HepG2 (cell line): ENCODE measurements at places on chromosomes 6 and 20. TPM values are rescaled to one million over a fixed set of nuclear protein-coding genes. Genes with fewer than 3 reads are reported as not detected.

The SMOC2 gene
- not detected in 2 replicates for total RNA-seq

The CEP162 gene
- total RNA-seq, result 7.9 and 10.0 TPM in 2 replicates

The RIMS4 gene
- 0.07 and 0.18 TPM in 2 replicates for total RNA-seq

DNA sequence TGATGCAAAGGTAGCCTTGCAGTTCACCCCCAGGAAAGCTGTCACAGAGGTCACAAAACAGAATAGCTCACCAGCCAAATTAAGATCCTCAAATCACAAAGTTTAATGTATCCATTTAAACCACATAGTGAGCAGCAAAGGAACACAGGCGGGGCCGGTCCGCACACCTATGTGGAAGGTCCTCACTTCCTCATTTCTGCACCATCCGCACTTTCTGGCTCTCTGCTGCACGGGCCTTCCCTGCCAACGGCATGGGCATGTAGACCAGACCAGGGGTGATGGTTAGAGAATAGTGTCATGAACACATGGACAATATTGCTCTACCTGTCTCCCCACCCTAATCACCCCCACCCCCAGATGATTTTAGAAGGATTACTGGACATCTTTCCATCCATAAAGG is 12.1 kb upstream of the TBXT start:
- no peak overlapping the region for H3K4me3 ChIP-seq
- peaks cover 2% of the 10 kb centered on the region; the same call in 1 of the 2 replicates for H3K27me3 ChIP-seq
- no peak for DNase-seq
- H3K4me1 ChIP-seq, result no peaks in the 10 kb centered on the region

DNA sequence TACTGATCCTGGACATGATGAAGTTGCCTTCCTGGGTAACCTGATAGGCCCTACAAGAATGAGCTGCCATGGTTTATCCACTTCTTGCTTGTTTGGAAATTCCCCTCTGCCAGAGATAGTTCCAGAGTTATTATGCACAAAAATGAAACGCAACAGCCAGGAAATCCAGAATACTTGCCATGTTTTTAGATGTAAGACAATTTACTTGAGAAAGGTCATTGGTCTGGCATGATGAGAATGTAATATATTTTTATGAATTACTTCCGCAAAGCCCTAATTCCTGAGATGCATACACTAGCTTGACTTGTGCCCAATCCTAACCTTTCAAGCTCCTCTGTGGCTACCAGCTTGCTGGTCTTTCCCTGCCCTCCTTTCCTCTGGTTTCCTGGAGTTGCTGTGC is 27.9 kb upstream of the NT5E start:
- no peak overlapping the region for H3K27ac ChIP-seq
- H3K4me1 ChIP-seq, result peaks cover 21% of the 10 kb centered on the region
- no peaks in the 10 kb centered on the region for H3K36me3 ChIP-seq
- no peak overlapping the region for H3K4me3 ChIP-seq

GRCh38 chr6:149134511-149134933 is 183.0 kb upstream of the TAB2 start:
- no peaks in the 10 kb centered on the region; the same call in 1 of the 2 replicates for H3K27me3 ChIP-seq
- no peaks in the 10 kb centered on the region for H3K36me3 ChIP-seq
- no peaks in the 10 kb centered on the region for H3K4me1 ChIP-seq
- DNase-seq, result no peak

- H3K27ac ChIP-seq, result peak overlapping the region; percentile 79
- H3K4me1 ChIP-seq, result peaks cover 57% of the 10 kb centered on the region
- H3K4me3 ChIP-seq, result peak overlapping the region; percentile 99
- H3K36me3 ChIP-seq, result 0 out of 2 replicates have a peak, but pooled peaks cover 1% of the 10 kb centered on the region
Observed at GRCh38 chr20:50193199-50193835, 2.7 kb downstream of the CEBPB start.

GRCh38 chr20:4067600-4068261 is 52.4 kb upstream of the RNF24 start:
- no peak overlapping the region for H3K4me3 ChIP-seq
- no peak overlapping the region for H3K27ac ChIP-seq
- peaks cover 23% of the 10 kb centered on the region for H3K4me1 ChIP-seq
- no peaks in the 10 kb centered on the region for H3K36me3 ChIP-seq

GRCh38 chr20:24153101-24154040 is 164.8 kb upstream of the GGTLC1 start:
- H3K36me3 ChIP-seq, result no peaks in the 10 kb centered on the region
- H3K27ac ChIP-seq, result no peak overlapping the region
- no peaks in the 10 kb centered on the region for H3K27me3 ChIP-seq
- no peaks in the 10 kb centered on the region for H3K4me1 ChIP-seq

DNA sequence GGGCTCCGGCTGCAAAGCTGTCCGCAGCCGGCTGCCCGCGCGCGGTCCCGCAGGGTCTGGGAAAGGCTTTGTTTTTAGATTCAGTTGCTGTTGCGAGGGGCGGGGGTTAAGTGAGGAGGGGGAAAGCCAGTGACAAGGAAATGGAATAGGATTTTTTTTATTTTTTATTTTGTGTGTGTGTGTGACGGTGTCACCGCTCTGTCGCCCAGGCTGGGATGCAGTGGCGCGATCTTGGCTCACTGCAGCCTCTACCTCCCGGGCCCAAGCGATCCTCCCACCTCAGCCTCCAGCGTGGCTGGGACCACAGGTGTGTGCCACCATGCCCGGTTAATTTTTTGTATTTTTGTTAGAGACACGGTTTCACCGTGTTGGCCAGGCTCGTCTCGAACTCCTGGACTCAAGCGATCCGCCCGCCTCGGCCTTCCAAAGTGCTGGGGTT is 615 bp upstream of the UBE2J1 start:
- H3K27me3 ChIP-seq, result no peaks in the 10 kb centered on the region
- H3K4me1 ChIP-seq, result peaks cover 49% of the 10 kb centered on the region
- peak overlapping the region; percentile 81 for H3K4me3 ChIP-seq
- DNase-seq, result no peak
- no peaks in the 10 kb centered on the region for H3K36me3 ChIP-seq

GRCh38 chr20:6525447-6526303 is 241.8 kb upstream of the BMP2 start:
- no peaks in the 10 kb centered on the region for H3K4me1 ChIP-seq
- H3K27me3 ChIP-seq, result no peaks in the 10 kb centered on the region
- no peak for DNase-seq
- no peak overlapping the region for H3K27ac ChIP-seq
- H3K36me3 ChIP-seq, result no peaks in the 10 kb centered on the region

DNA sequence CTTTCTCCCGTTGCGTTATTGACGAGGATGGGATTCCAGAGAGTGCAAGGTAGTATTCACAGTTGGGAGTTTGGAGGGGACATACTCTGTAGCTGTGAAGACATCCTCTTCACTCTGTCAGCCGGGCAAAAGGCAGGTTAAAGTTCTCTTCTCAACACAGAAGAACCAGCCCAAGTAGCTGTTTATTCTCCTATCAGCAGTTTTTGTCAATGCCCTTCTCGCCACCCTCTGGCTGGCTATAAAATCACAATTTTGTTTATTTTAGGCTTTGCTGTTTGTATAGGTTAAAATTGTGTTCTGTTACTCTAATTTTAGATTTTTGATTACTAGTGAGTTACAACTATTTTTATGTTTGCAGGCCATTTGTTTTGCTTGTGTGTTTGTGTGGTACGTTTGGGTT is 37.9 kb upstream of the MAS1 start:
- no peak for DNase-seq
- H3K4me3 ChIP-seq, result no peak overlapping the region
- H3K27me3 ChIP-seq, result no peaks in the 10 kb centered on the region
- H3K27ac ChIP-seq, result no peak overlapping the region
- 0 out of 2 replicates have a peak, but pooled peaks cover 4% of the 10 kb centered on the region for H3K4me1 ChIP-seq

DNA sequence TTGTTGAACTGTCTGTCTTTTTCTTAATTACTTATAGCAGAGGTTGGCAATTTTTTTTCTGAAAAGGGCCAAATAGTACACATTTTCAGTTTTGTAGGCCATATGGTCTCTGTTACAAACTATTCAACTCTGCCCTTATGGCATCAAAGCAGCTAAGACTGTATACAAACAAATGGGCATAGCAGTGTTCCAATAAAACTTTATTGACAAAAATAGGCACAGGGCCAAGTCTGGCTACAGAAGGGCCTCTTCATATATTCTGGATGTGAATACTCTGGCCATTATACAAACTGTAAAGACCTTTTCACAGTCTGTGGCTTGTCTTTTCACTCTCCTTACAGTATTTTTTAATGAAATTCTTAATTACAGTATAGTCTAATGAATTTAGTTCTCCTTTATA is 132.1 kb downstream of the PREX1 start:
- no peak overlapping the region for H3K27ac ChIP-seq
- DNase-seq, result no peak
- no peak overlapping the region for H3K4me3 ChIP-seq
- H3K27me3 ChIP-seq, result no peaks in the 10 kb centered on the region

DNA sequence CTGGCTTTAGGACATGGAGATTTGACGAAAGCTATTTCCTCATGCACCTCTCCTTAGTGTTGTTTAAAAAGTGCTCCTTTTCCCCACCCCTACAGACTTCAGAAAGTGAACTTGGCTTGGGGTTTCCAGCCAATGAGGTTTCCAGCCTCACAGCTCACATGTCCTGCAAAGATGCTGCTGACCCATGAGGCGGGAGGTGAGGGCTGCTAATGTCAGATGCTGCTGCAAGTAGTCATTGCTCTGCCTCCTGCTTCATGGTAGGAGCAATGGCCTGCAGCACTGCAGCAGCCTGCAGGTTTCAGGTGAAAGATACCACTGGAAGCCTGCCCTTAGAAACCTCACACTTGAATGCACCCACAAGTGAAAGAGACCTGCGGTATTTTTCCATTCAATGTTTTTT is 112.8 kb downstream of the LAMP5 start:
- H3K4me3 ChIP-seq, result no peak overlapping the region
- H3K36me3 ChIP-seq, result no peaks in the 10 kb centered on the region
- H3K4me1 ChIP-seq, result no peaks in the 10 kb centered on the region
- no peaks in the 10 kb centered on the region for H3K27me3 ChIP-seq

GRCh38 chr6:4435981-4436445 is 300.6 kb upstream of the ECI2 start:
- no peak overlapping the region for H3K27ac ChIP-seq
- H3K36me3 ChIP-seq, result no peaks in the 10 kb centered on the region
- peaks cover 3% of the 10 kb centered on the region; the same call in 1 of the 3 replicates for H3K27me3 ChIP-seq
- no peak overlapping the region for H3K4me3 ChIP-seq
- DNase-seq, result no peak

- H3K36me3 ChIP-seq, result no peaks in the 10 kb centered on the region
- DNase-seq, result no peak
- H3K4me3 ChIP-seq, result no peak overlapping the region
- no peak overlapping the region for H3K27ac ChIP-seq
- H3K4me1 ChIP-seq, result no peaks in the 10 kb centered on the region
Observed at GRCh38 chr6:19549109-19549508, 288.1 kb upstream of the ID4 start.

GRCh38 chr6:73180076-73180738 is 45.1 kb downstream of the KHDC1L start:
- no peak for DNase-seq
- no peak overlapping the region for H3K27ac ChIP-seq
- no peaks in the 10 kb centered on the region for H3K4me1 ChIP-seq
- H3K36me3 ChIP-seq, result no peaks in the 10 kb centered on the region
- no peak overlapping the region for H3K4me3 ChIP-seq
